ENCODE measurements at places on chromosomes 16 and 17.

DNA sequence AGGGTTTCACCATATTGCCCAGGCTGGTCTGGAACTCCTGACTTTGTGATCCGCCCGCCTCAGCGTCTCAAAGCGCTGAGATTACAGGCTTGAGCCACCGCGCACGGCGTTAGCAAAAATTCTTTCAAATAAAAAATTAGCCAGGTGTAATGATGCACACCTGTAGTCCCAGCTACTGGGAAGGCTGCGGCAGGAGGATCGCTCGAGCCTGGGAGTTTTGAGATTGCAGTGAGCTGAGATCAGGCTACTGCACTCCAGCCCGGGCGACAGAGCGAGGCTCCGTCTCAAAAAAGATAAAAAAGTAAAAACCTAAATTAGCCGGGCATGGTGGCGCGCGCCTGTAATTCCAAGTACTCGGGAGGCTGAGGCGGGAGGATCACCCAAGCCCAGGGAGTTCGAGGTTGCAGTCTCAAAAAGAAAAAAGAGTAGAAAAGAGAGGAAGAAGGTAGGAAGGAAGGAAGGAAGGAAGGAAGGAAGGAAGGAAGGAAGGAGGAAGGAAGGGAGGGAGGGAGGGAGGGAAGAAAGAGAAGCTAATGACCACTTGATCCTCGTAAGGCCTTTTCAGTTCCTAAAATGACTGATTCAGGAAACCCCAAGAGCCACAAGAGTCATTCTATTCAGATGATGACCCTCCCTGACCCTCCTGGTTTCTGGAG lies 59.2 kb downstream of the SRL start:
- no peak for DNase-seq

GRCh38 chr16:82782715-82783251 lies 156.0 kb downstream of the CDH13 start:
- no peak for DNase-seq

DNA sequence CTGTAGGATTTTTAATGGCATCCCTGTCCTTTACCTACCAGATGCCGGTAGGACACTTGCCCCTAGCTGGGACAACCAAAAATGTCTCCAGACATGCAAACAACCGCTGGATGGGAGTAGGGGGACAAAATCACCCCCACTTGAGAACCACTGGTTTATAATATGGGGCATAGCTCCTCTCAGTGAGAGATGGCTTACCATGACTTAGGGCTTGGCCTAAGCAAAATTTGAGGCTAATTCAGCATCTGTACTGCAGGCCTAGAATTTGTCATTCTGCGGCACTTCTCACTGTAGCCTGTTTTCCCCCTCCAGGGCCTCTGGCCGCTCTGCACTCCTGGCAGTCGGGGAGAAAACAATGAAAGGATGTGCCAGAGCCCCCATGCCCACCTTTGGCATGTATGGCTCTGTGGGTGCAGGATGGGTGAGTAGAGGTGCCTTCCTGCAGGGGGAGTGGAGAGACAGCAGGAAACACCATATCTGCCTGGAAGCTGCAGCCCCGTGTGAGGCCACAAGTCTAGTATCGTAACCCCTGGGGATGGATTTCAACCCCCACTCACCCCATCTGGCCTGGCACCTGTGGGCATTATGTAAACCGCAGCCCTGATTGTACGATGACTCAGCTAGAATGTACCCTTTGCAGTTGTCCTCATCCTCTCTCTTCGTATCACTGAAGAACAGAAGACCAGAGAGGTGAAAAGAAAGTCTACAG lies 268.1 kb downstream of the SOX9 start:
- no peak for DNase-seq

DNA sequence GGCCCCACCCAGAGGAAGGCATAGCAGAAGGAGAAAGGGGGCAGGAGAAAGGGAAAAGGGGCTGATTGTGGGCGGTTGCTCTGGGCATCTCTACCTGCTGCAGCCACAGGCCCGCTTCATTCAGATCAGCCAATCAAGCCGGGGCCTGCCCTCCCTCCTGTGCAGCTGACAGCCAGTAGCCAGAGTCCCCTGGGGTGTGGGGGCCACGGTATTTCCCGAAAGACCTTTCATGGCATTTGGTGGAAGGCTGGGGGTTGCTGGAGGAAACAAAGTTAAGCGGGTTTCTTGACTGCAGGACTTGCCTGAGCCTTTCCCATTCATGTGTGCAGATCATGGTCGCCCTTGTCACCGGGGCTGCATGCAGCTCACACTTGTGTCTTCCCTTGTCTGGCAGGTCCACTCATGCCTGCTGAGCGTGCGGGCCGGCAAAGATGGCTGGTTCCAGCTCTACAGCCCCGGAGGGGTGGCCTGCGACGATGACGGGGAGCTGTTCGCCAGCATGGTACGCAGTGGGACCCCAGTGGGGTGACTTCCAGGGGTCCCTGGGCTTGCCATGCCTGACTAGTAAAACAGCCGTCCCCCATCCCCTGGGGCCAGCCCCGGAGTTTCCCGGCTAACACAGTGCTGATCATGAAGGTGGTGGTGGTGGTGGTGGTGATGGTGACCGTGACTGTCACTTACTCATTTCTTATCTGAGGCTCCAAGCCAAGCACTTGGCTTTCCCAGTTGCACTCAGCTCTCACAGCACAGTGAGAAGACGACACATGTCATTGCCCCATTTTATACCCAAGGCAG lies 82.7 kb upstream of the PLCG2 start:
- DNase-seq: no peak

GRCh38 chr17:19671433-19671832 lies 22.9 kb downstream of the ALDH3A2 start:
- no peak for DNase-seq

GRCh38 chr16:78098595-78099270 lies 721 bp upstream of the WWOX start:
- DNase-seq: no peak

- no peak for DNase-seq
Measured at GRCh38 chr17:11786711-11787438, 188.6 kb downstream of the DNAH9 start.

DNA sequence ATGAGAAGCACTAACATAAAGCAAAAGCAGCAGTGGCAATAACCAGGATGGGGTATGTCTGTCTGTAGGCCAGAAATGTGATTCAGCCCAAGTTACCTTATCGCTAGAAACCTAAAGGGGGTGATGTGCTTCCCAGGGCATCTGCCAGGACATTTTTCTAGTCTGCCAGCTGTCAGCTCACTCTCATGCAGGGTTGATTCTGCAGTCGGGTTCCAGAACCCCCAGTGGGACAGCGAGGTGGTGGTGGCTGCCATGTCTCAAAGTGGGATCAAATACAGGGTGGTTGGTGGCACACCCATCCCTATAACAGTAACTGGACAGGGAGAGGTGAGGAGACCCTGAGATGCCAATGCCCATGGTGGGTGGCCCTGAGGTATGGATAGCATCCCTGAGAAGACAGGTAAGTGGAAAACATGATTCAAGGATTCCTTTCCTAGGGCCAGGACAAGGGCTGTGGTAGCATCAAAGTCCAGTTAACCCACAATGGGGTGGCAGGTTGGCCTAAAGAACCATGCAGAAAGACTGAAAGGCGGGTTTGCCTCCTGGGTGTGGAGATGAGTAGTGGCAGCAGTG lies 84.3 kb downstream of the TNFRSF13B start:
- no peak for DNase-seq

- no peak for DNase-seq
Measured at GRCh38 chr17:50549256-50549941, 2.4 kb downstream of the SPATA20 start.

DNA sequence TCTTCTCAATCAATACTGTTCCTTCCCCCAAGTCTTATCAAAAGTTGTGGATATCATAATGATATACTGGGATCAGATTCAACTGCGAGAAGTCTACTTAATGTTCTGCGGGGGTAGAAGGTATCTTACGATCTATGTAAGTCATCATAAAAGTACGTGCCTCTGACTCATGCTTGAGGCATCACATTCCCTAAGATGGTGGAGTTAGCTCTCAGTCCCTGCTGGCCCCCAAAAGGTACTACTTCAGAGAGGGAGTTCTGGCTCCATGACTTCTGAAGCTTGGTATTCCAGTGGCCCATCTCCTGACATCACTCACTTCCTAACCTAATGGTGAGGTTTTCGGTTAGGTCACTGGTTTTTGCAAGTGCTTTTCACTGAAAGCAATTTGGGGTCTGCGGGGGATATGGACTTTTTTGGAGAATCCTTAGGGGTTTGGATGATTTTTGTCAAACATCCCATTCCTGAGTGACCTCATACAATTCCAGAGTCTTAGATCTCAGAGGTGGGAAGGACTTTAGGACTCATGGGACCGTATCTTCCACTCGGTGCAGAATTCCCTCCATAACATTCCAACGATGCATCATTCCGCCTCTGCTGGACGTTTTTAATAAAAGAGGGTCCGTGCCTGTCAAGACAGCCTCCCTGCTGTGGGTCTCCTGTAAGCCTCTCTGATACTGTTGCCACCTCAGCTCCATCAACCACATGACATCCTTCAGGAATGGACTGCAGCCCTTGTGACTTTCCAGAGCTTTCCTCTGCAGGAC lies 74.3 kb downstream of the DYNLRB2 start:
- DNase-seq: no peak

- no peak for DNase-seq
Measured at GRCh38 chr16:67077871-67078270, 31.9 kb upstream of the PHAF1 start.

GRCh38 chr16:86826941-86827340 lies 248.6 kb downstream of the FOXL1 start:
- no peak for DNase-seq

DNA sequence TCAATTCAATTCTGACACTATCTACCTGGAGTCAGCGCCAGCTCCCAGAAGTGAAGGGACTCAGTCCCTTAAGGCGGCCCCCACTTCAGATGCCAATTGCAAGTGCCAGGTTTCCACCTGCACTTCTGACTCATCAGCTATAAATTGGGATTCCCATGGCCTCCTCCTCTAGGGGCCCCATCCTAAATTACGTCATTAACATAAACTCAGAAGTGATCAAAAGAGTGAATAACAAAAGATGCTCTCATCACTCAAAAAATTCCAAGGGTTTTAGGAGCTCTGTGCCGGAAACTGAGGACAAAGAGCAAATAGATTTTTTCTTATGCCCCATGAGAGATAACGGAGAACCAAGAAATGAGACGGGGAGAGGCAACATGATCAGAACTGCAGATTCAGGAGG lies 148.6 kb upstream of the IRX6 start:
- no peak for DNase-seq

- no peak for DNase-seq
Measured at GRCh38 chr17:78883089-78883532, 19.9 kb downstream of the CEP295NL start.

DNA sequence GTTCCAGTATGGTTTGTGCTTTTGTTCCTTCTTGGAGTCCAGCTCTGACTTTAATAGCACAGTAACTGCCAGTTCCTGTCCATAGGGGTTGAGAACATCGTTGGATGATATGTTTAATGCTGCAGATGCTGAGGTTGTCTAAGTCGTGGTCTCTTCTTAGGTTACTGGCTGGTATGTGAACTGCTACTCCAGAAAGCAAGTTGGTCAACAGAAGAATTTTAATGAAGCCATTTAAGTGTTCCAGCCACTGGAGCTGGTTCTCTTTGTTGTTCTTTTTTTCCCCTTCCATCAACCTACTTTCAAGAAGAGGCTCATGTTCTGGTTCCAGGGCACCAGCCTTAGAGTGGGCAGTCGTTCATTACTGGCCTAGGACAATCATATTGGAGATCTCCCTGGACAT lies 140.3 kb upstream of the TBX2 start:
- DNase-seq: no peak

GRCh38 chr16:29023279-29024277 lies 38.7 kb downstream of the LAT start:
- DNase-seq: no peak

- no peak for DNase-seq
Measured at GRCh38 chr16:70662991-70663523, 16.7 kb downstream of the IL34 start.

DNA sequence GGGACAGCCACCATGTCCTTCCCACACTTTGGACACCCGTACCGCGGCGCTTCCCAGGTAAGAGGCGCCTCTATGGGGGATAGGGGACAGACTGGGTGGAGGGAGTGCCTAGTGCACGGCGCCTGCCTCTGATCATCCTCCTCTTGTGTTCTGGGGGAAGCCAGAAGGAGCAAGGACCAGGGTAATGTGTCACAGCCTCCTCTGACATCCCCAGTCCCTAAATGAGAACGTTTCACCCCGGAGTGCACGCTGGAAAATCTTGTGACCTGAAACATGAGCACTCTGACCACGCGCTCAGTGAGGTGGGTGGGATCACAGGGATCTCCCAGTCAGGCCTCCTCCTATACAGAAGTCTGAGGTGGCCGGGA lies 1.1 kb downstream of the IRX6 start:
- DNase-seq: no peak

GRCh38 chr16:69823831-69824563 lies 61.9 kb downstream of the WWP2 start:
- DNase-seq: no peak

- DNase-seq: no peak
Measured at GRCh38 chr17:50797135-50797810, 30.0 kb upstream of the ANKRD40CL start.

DNA sequence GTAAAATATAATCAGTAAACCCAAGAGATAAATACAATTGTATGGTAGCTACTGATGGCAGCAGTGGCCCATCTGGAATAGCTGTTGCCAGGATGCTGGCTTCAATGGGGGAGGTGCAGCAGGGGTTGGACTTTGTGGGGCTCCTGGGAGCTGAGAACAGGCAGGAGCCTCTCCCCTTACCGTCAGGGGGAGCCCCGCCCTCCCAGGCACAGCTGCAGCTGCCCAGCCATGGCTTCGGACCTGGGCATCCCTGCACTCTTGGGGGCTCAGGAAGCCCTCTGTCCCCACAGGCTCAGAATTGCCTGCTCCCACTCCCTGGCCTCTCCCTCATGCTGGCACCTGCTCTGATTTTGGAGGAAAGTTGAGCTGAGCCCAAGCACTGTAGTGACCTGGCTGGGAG lies 741.1 kb downstream of the CDH11 start:
- DNase-seq: no peak

GRCh38 chr17:34383216-34383615 lies 20.2 kb upstream of the CCL1 start:
- DNase-seq: no peak

DNA sequence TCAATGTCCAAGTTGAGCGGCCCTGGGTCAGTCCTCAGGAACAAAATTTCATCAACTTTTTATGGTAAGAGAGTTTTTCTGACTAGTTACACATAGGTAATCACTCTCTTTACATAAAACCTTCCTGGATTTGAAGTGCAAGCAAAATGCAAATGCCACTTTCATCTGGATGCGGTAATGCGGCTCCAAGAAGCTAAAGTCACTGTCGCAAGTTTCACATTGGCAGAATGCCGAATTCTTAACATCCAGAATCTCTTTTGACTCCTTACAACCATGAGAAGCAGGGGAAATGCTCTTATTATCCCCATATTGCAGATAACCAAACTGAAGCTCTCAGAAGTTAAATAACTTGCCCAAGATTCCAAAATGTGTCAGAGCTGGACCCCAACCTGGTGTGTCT lies 30.0 kb downstream of the MRPS23 start:
- no peak for DNase-seq

- DNase-seq: no peak
Measured at GRCh38 chr17:32536736-32537643, 50.2 kb downstream of the CDK5R1 start.
